ENCODE measurements at places on chromosomes 5 and 9.

- DNase-seq, result no peak
These were observed 14.3 kb downstream of the ABL1 start for GRCh38 chr9:130849356-130849755.

DNA sequence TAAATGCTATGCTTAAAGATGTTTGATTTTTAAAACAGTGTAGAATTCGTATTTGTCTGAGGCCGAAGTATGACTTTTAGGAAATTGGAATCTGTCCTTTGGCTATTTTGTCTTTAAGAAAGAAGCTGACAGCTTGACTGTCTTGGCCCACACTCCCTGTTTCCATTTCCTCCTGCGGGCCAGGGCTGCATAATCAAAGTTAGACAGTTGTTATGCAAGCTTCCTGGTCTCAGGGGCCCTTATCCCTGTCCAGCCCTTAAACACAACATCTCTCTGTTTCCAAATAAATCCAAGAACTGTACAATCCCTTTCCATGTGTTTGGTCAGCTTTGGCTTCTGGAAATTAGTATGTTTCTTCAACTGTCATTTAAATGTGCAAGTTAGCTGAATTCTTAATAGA is 54.6 kb upstream of the ECM2 start:
- no peak for DNase-seq

- no peak for DNase-seq
These were observed 25.0 kb upstream of the OCLN start for GRCh38 chr5:69467442-69468225.

- DNase-seq, result no peak
These were observed 120.4 kb downstream of the EBF1 start for GRCh38 chr5:158979290-158979689.

GRCh38 chr9:71863631-71864030 is 47.4 kb downstream of the ABHD17B start:
- no peak for DNase-seq

- DNase-seq, result no peak
These were observed 68.6 kb downstream of the XRCC4 start for GRCh38 chr5:83145882-83146331.

DNA sequence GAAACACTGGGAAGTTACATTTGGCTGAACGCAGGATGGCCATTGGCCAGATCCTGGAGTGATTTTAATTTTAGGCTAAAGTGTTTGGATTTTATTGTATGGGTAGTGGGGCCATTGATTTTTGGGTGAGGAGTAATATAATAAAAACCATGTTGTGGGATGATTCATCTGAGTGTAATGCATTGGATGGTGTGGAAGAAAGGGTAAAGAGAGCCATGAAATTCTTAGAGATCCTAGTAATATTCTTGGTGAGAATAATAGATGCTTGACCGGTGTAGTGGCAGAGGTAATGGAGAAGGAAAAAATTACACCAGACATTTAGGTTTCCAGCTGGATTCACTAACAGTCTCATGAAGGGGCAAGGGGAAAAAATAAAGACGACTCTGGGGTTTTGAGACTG is 158.1 kb downstream of the NPR3 start:
- DNase-seq, result no peak

GRCh38 chr5:74945561-74946165 is 79.5 kb upstream of the FAM169A start:
- no peak for DNase-seq

- DNase-seq, result no peak
These were observed 291.4 kb upstream of the SLC30A5 start for GRCh38 chr5:68802430-68802829.

- DNase-seq, result no peak
These were observed 34.2 kb upstream of the MYO10 start for GRCh38 chr5:16970260-16970659.

DNA sequence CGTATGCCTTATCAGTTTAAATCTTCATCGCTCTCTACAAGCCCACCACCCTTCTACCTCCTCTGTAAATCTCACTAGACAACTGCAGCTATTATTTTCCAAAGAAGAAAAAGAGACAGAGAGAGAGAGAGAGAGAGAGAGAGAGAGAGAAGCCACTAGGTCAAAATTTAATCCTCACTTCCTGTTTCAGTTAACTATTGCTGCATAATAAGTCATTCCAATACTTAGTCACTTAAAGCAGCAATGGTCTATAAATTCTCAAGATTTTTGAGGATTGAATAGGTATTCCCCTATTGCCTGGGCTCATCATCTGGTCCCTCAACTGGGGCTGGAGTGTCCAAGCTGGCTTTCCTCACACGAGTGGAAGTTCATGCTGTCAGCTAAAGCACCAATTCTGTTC is 68.8 kb downstream of the ITGA1 start:
- DNase-seq, result no peak

DNA sequence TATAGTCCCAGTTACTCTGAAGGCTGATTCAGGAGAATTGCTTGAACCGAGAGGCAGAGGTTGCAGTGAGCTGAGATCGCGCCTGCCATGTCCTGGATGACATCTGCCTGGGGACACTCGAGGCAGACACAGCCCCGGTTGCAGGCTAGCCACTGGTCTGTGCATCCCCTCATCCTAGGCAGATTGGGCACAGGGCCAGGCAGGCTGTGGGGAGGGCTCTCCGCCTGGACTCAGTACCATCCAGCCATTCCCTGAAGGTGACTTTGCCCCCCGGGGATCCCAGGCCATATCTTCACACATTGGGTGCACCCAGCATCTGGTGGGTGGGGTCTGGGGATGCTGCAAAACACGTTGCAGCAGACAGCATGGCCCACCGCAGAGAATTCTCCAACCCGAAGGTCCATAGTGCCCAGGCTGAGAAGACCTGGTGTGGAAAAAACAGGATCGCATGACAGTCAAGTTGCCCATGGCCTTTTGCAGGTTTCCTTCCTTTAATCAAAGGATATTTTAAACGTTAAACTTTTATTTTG is 50.9 kb upstream of the SUSD3 start:
- DNase-seq, result no peak

GRCh38 chr9:86350006-86350760 is 4.0 kb downstream of the TUT7 start:
- no peak for DNase-seq

GRCh38 chr5:170867825-170868224 is 6.0 kb downstream of the RANBP17 start:
- DNase-seq, result no peak

DNA sequence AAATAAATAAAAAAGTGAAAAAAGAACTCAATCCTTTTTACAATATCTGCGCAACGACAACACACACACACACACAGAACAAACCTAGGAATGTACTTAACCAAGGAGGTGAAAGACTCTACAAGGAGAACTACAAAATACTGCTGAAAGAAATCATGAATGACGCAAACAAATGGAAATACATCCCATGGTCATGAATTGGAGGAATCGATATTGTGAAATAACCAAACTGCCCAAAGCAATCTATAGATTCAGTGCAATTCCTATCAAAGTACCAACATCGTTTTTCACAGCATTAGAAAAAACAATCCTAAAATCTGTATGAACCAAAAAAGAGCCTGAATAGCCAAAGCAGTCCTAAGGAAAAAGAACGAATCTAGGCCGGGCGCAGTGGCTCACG is 29.9 kb upstream of the NRARP start:
- no peak for DNase-seq

DNA sequence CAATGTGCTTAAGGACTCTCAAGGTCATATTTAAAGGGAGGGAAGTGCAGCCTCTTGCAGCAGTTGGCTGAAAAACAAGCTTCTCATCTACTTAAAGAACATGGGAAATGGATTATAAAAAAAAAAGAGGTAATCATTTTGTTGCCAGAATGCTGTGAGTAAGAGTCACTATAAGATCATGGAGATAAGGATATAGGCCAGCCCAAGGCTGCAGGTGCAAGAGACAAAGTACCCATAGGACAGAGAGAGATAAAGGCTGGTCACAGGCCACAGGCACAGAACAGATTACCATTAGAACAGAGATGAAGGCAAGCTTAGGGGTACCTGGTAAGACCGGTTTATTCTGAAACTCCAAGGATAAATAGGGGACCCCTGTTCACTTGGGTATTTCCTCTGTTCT is 70.5 kb downstream of the CDKN2A start:
- no peak for DNase-seq

DNA sequence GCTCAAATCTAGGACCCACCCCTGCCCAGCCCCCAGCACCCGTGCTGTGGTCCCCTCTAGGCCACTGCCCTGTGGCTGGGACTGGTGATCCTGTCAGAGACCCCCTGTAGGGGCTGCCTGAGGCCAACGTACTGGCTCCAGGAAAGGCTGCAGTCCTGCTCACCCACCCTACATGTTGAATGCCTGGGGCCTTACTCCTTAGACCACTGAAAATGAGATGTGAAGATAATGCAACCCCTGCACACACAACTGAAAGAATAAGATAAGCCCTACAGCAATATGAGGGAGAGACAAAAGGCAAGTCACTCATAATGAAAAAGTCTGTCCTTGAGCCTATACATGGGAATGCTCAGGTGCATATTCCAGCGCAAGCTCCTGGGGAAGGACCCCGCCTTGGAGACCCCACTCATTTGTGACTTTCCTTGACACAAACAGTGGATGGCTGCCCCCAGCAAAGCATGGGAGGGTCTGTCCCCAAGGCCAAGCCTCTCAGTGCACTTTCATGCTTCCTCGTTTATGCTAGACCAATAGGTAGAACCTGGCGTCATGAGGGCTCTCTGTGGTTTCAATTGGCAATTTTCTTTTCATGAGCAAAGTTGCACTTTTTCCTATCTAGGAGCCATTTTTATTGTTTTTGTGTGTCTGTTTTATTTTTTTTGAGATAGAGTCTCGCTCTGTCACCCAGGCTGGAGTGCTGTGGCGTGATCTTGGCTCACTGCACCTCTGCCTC is 12.5 kb upstream of the WNK2 start:
- DNase-seq, result no peak

GRCh38 chr5:152259702-152260101 is 145.4 kb downstream of the NMUR2 start:
- DNase-seq, result no peak

DNA sequence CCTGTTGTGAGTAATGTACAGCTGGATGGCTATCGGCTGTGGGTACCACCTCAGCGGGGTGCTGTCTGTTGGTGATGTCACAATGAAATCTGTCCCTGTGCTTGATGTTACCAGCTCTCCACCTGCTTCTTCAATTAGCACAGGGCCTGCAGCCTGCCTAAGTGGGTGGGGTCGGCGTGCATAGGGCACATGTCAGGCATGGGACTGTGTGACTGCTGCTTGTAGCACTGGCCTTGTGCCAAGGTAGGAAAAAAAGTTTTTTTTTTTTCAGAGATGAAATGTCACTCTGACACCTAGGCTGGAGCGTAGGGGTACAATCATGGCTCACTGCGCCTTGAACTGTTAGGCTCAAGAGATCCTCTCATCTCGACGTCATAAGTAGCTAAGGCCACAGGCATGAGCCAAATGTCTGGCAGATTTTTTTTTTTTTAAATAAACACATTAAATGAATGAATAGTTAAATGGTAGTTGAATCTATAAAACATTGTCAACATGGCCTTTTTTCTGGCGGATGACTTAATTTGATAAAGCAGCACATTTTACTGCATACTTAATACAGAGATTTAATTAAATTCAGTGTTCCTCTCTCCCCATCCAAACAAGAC is 222.5 kb downstream of the NXNL2 start:
- DNase-seq, result no peak

DNA sequence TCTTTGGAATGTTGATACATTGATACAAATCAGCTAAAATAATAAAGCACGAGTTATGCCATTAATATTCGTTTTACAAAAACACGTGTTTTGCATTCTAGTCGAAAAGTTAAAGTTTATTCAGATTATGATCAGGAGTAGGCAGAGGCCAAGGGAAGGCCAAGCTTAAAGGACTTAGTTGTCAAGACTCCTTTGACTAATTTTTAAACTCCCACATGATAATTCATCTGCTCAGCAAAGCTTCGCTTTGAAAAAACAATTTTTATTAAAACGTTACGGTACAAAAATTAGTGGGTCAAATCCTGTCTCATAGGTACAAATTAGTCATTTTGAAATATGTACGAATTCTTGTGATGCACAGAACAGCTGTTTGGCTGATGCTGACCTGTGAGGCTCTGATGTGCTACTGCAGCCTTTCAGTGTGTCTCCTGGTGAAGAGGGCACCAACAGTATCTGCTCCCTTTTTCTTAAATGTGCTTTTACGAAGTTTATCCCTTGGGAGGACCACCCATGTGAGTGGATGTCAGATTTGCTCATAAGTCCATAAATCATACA is 23.0 kb upstream of the NR3C1 start:
- no peak for DNase-seq

GRCh38 chr9:110591526-110591925 is 12.0 kb upstream of the SVEP1 start:
- DNase-seq, result no peak

DNA sequence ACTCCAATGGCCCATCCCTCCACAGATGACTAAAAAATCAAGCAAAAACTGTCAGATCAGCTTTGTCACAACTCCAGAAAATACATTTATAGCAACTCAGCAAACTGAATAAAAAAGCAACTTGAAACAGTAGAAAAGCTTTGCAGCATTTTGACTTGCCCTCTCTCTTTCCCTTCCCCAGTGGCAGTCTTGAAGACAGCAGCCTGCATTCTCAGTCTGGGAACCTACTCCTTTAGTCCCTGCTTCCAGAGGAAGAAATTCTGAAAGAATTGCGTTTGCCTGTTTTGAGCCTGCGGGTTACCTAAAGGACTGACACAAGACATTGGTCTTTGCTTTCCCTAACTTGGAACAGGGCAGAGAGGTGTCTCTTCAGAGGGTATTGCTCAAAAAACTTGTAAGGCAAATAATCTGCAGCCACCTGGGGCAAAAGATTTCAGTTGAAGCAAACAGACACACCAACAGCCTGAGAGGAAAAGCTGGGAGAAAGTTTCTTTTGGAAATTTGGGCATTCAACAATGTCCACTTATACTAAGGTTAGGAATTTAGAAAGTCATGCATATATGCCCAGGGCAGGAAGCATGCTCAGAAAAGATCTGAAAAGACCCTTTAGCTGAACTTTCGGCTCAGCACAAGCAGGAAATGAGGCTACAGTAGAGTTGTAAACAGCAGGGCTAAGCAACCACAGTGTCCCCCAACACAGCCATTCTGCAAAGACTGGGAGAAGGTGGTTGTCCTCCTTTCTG is 15.2 kb upstream of the SLC35D2 start:
- DNase-seq, result peak; percentile 21

DNA sequence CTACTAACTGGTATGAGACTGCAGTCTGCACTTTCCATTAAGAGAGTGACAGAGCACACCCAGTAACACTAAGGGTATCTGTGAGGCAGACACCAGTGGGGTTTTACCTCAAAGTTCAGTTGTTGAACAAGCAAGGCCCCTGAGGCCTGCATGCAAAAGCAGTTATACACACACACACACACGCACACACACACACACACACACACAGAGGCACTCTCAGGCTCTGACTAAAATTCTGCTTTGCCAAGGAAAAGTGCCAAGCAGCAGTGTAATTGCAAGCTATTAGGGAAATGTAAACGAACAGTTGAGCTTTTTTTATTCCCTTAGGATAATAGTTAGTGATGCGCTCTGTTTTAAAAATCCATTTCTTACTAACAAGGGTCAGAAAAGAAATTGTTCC is 377.1 kb downstream of the SPOCK1 start:
- DNase-seq, result no peak

DNA sequence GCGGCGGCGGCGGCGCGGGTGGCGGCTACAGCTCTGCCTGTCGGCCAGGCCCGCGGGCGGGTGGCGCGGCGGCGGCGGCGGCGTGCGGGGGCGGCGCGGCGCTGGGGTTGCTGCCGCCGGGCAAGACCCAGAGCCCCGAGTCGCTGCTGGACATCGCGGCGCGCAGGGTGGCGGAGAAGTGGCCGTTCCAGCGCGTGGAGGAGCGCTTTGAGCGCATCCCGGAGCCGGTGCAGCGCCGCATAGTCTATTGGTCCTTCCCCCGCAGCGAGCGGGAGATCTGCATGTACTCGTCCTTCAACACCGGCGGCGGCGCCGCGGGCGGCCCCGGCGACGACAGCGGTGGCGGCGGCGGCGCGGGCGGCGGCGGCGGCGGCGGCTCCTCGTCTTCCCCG is 296 bp downstream of the ZSWIM6 start:
- peak; percentile 45 for DNase-seq

Data from immature natural killer cell (primary cell).